ENCODE measurements at places on chromosomes 1 and 21.

DNA sequence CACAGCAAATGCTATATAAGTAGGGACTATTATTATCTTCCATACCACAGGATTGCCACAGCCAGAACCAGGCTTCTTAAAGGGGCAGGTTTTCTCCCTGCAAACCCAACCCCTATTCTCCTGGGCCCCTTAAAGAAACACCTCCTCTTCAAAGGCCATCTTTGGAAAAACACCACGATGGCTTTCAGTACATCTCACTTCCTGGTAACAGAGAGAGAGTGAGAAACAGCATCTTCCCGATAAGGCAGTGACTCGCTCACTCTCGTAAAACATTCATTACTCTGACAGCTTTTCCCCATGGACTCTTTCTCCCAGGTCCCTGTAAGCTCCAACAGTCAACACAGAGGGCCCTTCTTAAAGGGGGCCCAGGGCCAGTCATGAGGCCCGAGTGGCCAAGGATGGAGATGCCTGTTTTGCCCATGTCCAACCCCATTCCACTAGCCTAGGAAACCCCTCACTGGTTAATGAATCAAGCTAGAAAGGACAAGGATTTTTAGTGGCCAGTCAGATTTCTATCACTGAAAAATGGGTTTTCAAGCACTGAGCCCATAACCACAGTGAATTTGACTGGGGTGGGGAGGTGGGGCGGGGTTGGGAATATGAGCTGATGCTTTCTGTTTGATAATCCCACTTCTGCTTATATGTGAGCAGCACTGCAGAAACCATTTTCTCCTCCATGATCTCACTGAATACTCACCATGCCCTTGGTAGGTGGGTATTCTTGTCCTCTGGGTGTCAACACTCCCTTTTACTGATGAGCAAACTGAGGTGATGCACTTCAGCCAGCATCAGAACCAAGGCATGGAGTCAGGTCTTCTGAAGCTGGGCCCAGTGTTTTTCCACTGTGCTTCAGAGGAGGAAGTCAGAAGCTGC is 3.6 kb upstream of the NAV1 start:
- DNase-seq: no peak

DNA sequence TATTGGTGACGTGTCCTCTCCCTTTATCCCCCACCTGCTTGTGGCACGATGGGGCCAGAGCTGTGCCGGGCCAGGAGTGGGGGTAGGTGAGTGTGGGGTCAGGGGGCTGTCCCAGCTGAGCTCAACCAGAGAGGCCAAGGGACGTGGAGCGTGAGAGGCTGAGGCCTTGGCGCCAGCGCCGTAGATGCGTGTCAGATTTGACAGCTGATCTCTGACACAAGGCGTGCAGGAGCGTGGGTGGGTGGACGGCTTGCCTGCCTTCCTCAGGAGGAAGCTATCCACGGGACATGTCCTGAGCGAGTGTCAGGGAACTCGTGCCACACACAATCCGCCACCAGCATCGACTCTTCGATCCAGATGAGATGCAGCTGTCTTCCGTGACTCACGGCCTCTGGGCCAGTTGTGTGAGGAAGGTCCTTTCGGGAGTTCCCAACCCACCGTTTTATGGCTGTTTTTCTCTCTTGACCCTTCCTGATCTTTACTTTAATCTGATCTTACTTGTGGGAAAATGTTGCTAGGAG is 56.7 kb downstream of the SPSB1 start:
- no peak for DNase-seq

DNA sequence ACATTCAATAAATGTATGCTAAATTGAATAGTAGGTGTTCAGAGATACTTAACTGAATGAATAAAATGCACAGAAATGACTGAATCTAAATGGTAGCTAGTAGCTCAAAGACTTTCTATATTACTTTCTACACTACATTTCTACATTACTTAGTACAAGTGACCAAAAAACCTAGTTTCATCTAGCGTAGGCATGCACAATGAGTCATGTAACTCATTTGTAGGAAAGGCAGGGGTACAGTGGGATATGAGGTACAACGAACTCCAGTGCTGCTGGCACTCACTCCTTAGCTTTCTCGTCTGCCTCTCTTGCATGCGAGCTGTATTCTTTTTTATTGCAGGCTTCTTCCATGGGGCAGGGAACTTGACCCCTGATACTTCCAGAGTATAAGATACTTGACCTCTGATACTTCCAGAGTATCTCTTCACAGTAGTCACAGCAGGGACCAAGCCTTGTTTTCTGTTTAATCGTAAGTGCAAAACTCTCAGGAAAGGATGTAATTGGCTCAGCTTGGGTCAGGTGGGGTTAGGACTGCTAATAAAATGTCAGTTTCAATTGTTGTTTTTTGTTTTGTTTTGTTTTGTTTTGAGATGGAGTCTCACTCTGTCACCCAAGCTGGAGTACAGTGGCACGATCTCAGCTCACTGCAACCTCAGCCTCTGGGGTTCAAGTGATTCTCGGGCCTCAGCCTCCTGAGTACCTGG is 4.9 kb upstream of the ATP2B4 start:
- no peak for DNase-seq

DNA sequence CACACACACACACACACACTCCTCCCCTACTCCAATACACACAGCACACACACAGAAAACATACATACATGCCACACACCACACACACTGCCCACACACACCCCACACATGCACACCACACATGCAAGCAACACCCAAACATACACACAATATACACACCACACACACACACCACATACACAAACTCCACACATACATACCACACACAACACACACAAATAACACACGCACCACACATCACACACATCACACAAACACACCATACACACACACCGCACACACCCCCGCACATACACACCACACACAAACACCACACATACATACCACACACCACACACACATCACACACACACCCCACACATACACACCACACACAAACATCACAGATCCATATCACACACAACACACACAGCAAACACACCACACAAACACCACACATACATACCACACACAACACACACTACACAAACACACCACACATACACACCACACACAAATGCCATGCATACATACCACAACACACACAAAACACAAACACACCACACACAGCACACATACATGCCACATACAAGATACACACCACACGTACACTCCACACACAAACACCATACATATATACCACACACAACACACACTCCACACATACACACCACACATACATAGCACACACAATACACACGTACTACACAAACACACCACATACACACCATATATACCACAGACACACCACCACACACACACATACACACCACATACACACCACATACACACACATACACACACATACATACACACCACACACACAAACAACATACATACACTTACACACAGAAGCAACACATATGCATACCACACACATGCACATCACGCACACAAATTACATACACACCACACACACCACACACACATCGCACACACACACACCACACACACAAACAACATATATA is 932 bp upstream of the RAB7B start:
- DNase-seq: no peak

GRCh38 chr1:173023343-173023742 is 27.4 kb downstream of the TNFSF18 start:
- no peak for DNase-seq

GRCh38 chr1:171472183-171472647 is 13.1 kb upstream of the PRRC2C start:
- DNase-seq: no peak

DNA sequence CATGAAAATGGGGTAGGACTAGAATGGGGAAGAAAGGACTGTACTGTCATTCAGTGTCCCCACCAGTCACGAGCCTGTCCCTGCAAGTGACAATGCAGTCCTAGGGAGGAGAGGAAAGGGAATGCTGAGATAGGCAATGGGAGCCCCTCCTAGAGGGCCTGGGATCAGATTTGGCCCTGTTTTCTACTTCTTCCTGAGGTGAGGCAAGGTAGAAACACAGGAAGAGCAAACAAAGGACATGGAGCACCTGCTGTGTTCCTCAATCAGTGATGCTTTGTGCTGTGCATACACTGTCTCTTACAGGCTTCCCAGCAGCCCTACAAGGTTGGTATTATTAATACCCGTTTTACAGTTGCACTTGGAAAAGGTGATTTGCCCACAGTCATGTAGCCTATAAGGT is 6.1 kb downstream of the FABP3 start:
- DNase-seq: peak; percentile 9

DNA sequence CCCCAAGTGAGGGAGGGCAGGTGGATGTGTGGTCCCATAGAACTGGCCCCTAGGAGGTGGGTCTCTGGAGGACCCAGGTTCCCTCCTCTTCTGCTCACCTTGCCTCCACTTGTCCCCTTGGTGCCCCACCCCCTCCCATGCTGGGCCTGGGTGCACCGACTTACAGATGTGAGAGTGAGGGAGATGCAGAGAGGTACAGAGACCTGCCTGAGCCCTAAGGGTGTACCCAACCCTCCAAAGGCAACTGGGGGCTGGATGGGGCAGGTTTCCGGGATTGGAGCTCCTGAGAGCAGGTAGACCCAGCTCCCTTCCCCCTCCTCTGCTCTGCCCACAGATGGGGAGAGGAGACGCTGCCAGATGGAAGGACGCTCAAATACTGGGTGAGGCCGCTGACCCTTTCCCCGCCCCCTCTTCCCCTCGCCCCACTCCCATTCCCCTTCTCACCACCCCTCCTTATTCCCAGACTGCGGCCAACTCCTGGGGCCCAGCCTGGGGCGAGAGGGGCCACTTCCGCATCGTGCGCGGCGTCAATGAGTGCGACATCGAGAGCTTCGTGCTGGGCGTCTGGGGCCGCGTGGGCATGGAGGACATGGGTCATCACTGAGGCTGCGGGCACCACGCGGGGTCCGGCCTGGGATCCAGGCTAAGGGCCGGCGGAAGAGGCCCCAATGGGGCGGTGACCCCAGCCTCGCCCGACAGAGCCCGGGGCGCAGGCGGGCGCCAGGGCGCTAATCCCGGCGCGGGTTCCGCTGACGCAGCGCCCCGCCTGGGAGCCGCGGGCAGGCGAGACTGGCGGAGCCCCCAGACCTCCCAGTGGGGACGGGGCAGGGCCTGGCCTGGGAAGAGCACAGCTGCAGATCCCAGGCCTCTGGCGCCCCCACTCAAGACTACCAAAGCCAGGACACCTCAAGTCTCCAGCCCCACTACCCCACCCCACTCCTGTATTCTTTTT is 10.3 kb downstream of the TINAGL1 start:
- no peak for DNase-seq

- no peak for DNase-seq
Measured at GRCh38 chr1:238186887-238187574, 296.3 kb upstream of the ZP4 start.

GRCh38 chr1:150280138-150280707 is 2.1 kb upstream of the CIART start:
- no peak for DNase-seq

GRCh38 chr1:229557200-229557850 is 1.2 kb downstream of the ABCB10 start:
- DNase-seq: no peak

- DNase-seq: no peak
Measured at GRCh38 chr1:89191314-89191713, 7.4 kb downstream of the GBP4 start.

DNA sequence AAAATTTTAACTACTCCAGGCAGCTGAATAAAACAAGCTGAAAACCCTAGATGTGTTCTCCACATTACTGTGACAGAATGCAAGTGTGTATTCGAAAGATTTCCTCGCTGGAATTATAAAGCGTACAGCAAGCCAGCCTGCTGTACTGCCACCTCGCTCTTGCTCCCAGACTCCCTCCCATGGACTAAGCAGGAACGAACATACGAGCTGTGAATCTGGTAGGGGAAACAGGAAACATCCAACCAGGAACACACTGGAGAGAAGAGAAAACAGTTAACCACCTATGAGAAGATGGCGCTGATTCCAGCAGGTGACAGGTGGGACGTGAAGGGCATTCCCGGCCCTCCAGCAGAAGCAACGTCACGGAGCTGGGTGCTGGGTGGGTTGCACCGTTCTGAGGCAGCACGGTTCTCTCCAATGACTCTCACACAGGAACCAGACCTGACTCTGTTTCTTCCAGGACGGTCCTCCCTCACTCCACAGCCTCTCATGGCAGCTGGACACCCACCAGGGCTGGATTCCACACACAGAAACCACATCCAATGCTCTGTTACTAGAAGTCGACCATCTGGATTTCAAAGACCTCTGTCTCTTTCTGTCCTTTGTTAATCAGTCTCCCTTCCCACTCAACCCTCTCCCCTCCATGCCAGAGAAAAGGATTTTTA is 219.2 kb downstream of the RERE start:
- peak; percentile 73 for DNase-seq

DNA sequence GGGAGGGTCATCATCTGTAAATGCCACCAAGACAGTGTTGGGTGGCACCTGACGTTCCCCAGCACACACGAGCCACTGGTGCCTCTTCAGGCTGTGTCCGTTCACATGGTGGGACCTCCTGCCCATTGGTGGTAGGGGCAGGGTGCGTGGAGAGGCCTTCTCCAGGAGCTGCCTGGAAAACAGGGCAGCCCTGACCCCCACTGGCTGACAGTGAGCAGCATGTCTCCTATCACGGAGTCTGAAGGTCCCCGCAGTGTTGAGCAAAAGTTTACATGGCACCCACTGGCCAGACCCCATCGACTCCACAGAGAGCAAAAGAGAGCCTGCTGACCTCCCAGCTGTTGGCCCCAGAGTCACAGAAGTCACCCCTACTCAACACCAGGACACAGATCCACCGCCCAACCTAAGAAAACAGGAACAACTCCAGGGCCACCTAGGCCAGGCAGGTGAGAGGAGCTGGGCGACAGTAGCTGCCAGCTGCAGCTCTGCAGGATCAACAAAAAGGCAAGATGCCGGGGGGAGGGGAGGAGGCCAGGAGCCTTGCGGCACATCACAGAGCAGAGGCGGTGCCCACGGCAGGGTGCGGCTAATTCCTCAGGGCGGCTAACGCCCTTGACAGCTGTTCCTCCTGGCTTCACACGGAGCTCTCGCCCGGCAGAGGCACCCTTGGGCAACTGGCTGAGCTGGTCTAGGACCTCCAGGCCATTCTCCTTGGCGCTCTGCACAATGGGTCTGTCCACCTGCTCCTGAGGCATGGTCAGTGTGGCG is 14.4 kb upstream of the IFI6 start:
- DNase-seq: no peak

DNA sequence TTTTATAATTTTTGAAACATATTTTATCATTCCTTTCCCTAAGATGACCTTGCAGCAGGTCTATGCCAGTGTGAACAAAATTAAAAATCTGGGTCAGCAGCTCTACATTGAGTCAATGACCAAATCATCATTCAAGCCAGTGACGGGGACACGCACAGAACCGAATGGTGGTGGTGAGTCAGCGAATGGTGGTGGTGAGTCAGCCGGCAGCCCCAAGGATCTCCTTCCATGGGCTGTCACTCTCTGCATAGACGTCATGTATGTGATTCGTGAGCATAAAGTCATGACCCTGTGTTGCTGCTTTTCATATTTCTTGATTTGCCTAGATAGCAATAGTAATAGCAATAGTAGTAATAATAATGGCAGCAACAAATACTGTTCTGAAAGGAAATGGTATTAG is 26.3 kb downstream of the PER3 start:
- DNase-seq: no peak

GRCh38 chr1:215417122-215417521 is 150.0 kb upstream of the KCTD3 start:
- no peak for DNase-seq

GRCh38 chr1:12811409-12811784 is 19.8 kb downstream of the PRAMEF11 start:
- no peak for DNase-seq

Data from NCI-H2081 treated with DMSO at 0.1 percent for 48 hours (cell line).